Central memory CD8-positive, alpha-beta T cell (primary cell): ENCODE measurements at places on chromosomes 3 and 15.

DNA sequence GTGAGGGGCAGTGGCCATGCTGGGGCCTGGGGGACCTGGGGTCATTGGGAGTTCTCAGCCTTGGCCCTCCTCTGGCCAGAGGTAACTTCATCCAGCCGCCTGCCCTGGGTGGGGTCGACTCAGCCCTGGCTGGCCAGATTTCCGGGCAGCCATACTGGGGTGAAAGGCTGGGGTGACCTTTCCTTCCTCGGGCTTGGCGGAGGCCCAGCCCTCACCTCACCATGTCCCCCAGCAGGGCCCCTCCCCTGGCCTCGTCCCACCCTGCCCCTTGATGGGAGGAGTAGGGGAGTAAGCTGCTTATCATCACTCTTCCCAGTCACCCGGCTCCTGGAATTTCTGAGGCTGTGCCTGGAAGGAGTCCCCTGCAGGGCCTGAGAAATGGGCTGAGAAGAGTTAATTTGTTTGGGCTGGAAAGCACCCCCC is 5.4 kb downstream of the SEMA3F start:
- no peak for DNase-seq

GRCh38 chr3:132317229-132317948 is at the start of gene ACP3:
Gene ACP3 (plus strand): TSS chr3:132317407. CDS start chr3:132317457, 50 bp downstream.
- DNase-seq, result no peak

- no peak for DNase-seq
Measured at GRCh38 chr3:133455960-133456359, 56.1 kb downstream of the BFSP2 start.

DNA sequence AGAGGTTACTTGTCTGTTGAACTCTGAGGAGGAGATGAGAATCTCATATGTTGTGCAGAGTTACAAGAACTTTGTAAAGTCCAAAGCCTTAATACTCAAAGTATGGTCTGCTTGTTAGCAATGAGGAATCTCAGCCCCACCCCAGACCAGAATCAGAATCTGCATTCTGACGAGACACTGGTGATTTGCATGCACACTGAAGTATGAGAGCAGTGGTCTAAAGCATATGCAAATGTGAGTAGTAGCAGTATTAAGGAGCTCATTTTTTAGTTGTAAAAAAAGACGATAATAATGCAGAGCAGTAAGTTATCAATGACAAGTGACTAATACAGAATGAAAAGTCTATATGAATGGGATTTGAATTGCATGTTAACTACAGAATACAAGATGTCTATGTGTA is 327.7 kb downstream of the RYR3 start:
- DNase-seq, result no peak

DNA sequence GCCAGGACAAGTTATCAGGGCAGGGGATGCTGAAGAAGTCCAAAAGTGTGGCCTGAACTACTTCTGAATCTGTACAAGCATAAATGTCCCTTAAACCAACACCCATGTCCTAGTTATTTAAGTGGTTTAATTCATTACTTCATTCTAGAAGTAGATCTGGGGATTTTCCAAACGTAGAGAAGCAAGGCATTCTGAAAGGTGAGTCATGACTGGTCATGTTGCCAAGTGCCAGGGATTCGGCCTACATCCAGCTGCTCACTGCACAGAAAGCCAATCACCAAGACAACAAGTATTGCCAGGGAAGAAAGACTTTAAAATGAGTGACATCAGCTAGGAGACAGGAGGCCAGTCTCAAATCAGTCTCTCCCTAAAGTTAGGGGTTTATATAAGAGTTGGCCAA is 396.6 kb downstream of the GABRB3 start:
- no peak for DNase-seq

DNA sequence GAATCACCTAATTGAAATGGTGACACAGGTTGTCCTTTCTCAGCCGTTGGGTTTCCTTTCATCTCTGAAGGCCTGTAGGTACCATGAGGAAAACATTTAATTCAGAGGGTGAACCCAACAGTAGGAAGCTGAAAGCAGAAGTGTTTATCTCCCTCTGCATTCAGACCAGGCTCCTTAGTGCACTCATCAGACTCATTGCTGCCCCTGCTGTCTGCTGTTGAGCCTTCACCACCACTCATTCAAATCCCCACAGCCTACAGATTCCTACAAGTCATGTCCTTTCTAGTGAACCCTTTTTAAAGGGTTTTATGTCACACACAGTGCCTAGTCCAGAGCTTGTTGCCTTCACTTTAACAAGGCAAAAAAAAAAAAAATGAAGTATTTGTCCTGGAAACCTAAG is 13.4 kb downstream of the WDR48 start:
- DNase-seq, result no peak

GRCh38 chr15:67072958-67073357 is 7.6 kb downstream of the SMAD3 start:
- no peak for DNase-seq

- no peak for DNase-seq
Measured at GRCh38 chr3:162338514-162338913, 841.9 kb downstream of the OTOL1 start.

DNA sequence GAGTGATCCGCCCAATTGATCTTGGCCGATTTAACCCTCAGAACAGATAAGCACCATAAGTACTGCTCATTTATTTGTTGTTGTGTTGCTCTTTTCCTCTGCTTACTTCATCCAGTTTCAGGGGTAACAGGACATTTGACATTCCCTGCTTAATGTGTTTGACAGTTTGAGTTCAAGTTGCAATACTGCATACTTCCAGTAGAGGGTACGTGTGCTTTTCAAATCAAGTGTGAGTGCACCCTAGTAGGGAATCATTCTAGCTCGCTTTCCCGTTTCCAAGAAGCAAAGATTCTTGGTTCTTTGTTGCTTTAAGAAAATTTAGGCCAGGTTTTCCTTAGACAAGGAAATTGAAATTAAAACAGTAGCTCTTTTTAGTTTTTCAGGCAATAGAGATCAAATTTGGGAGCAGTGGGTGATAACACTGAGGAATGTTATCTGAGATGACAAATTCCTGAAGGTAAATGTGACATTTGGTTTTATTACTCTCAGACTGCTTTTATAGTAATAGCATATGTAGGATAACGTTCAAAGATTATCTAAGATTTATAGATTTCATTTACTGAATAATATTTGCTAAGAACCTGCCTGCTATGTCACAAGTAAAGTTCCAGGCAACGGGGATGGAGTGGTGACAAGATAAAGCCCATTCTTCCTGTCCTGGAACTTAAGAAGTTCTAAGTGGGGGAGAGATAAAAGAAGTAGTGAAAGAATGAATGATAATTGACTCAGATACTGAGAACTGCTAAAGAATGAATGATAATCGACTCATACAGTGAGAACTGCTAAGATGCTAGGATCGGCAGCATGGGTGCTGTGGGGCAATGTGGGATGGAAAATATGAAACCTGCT is 73.3 kb downstream of the SYNPR start:
- DNase-seq, result no peak

- no peak for DNase-seq
Measured at GRCh38 chr3:124760601-124761000, 30.3 kb downstream of the UMPS start.

DNA sequence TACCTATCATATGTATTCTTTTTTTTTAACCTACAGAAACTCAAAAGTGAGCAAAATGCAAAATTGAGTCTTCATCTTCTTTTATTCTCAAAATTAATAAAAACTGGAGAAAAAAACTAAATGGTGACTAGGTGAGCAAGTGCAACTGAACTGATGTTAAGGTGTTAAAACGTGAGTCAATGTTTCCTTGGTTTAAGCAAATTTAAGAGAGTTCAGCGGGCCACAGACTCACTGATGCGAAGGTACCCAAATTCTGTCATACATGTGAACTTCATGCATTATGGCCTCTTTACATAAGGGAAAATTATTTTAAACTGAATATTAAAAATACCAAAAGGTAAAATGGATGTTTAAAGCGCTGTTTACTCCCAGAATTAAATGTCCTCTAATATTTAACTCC is 206.6 kb downstream of the FOXP1 start:
- DNase-seq, result no peak

DNA sequence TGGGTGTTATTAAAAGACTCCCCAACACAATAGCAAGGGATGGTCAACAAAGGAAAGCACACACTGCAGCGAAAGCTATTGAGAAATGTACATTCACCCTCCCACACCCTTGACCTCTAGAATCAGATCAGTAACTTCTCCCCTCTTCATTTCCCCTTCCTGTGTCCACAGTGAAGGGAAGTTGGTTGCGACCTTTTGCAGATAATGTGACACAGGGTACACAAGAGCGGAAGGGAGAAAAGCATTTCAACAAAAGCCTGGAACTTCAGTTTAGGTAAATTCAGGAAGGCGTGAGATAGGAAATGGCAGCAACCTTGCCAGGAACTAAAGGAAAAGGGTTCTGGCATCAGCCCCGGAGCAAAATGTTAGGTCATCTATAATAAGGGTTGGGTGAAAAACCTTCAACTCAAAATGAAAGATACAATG is 899.8 kb downstream of the MCTP2 start:
- DNase-seq, result no peak

- DNase-seq, result no peak
Measured at GRCh38 chr15:49678655-49679054, 57.8 kb downstream of the DTWD1 start.

- no peak for DNase-seq
Measured at GRCh38 chr15:49898575-49899283, 220.3 kb downstream of the ATP8B4 start.

GRCh38 chr3:190696777-190697501 is 165.6 kb downstream of the GMNC start:
- no peak for DNase-seq

DNA sequence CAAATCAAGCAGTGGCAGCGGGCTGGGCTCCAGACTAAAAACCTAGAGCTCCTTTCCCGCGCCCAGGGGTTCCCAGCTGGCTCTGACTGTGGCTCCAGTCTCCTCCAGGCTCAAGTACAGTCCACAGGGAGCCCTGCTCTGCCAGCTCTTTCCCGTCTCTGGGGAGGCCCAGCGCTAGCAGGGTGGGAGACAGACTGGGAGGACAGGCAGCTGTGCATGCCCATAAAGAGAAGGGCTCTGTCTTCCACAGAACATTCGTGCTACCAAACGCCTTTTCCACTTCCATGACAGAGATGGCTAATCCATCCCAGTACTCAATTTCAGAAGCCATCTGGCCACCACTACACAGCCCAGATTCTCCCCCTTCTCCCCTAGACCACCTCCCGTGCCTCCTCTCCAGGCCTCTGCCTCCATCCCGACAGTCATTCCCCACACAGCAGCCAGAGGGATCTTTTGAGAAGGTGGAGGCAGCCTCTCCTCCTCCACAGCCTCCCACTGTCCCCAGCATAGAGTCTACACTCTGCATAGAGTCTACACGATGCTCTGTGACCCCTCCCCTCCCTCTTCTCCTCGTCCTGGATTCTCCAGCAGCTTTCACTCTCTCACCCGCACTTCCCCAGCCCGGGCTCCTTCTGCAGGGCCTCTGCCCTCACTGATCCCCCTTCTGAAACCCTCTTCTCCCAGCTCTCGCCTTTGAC is 6.8 kb upstream of the DUSP7 start:
- no peak for DNase-seq

- DNase-seq, result no peak
Measured at GRCh38 chr3:31596176-31596575, 63.5 kb downstream of the STT3B start.

- DNase-seq, result no peak
Measured at GRCh38 chr3:48739955-48740823, 23.2 kb upstream of the IP6K2 start.

- no peak for DNase-seq
Measured at GRCh38 chr3:114686621-114687020, 392.8 kb downstream of the TIGIT start.

DNA sequence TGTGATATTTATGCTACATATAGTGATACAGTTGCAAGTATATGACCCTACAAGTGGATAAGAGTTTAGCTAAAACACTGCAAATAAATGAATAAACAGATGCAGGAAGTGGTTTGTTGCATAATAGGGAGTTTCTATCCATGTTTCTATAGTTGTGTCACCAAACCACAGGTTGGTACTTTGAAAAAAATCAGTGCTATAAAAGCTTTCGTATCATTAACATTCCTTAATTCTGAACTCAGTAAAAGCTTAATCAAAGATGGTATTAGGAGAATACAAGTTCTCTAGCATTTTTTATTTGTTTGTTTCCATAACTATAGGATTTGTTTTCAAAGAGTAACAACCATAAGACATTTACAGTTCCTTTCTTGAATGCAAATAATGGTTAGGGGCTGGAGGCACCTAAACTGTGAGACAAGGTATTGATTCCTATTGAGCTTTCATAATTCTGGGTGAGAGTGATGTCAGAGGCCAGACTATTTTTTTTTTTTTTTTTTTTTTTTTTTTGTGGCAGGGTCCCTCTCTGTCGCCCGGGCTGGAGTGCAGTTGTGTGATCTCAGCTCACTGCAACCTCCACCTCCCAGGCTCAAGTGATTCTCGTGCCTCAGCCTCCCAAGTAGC is 29.6 kb downstream of the CPOX start:
- DNase-seq, result no peak

DNA sequence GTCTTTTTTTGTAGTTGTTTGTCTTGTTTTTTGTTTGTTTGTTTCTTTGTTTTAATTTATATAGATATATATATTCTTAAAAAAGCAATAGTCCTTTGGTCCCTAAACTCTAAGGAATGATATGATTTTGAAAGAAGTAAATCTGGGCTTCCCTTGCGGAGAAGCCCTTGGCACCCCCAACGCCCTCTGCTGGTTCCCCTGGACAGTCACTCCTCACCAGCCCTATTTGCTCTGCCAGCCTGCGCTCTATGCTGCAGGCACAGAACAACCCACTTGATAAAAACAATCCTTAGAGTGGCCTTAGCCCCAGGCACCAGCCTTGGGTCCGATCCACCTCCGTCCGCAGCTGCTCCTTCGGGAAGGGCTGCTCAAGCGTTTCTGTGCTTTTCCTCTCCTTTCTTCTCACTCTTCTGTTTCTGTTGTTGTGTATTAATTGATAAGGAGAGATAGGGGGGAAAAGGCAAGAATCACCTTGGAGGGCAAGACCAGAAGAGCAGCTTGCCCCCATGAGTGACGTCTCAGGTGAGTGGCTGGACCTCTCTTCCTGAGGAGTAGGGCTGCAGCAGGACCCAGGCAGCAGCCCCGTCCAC is 13.7 kb upstream of the PARP6 start:
- no peak for DNase-seq

DNA sequence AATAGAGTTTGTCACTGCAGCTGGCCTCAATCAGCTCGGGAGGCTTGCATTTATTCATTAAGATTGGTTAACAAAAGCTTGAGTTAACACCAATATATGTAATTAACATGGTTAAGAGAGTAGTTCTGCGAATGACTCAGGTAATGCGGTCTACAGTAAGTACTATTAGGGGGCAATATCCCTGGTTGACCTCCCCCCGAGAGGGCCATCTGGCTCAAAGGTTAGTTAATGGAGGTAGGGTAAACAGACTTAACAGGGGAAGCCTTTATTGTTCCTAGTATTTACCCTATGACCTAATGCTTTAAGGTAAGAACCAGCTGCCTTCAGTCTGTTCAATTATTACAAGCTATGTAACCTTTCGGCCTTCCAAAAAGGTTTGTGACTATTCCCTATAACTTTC is 403.3 kb upstream of the SGO1 start:
- no peak for DNase-seq

GRCh38 chr3:196694202-196694638 is 17.8 kb downstream of the CEP19 start:
- no peak for DNase-seq

GRCh38 chr3:154428286-154429206 is 1.4 kb downstream of the GPR149 start:
- DNase-seq, result no peak
